ENCODE measurements at places on chromosomes 5 and 9.

DNA sequence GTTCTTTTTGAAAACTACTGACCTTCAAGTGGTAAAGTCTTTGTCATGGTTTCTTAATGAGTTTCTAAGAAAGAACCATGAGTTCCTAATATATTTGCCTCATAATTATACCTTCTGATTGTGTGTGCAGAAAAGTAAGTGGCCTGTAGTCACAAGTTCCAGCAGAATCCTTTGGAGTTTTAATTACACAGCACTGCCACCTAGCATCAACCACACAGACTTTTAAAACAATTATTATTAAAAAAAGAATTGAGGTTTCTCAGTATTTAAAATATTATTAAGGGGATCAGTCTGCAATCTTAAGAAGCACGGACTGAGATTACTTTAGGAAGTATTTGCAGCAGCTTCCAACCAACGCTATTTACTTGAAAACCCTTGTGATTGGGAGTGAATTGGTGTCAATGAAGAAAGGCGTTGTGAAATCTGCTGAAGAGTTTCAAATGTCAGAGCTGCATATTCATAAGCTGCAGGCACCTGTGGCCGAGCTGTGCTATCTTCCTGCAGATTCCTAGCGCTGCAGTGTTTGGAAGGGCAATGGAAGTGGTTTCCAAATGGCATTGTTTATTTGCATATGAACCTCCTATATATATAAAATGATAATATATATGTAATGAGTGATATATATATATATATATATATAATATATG is 1074.2 kb upstream of the WWC1 start:
- no peak for DNase-seq

- DNase-seq, result no peak
These were observed 131.2 kb downstream of the SLIT3 start for GRCh38 chr5:169169783-169170182.

- no peak for DNase-seq
These were observed 37.6 kb upstream of the SLCO6A1 start for GRCh38 chr5:102536323-102536928.

- no peak for DNase-seq
These were observed 207.2 kb downstream of the GOLPH3 start for GRCh38 chr5:31966936-31967335.

GRCh38 chr9:126558051-126558665 is 55.6 kb upstream of the LMX1B start:
- peak; percentile 76 for DNase-seq

Data from activated CD4-positive, alpha-beta T cell treated with anti-CD3 and anti-CD28 coated beads for 48 hours (primary cell).